Stimulated activated CD4-positive, alpha-beta T cell treated with anti-CD3 and anti-CD28 coated beads, TNF-alpha, amount 100 ng/mL, for 24 hours (primary cell): ENCODE measurements at places on chromosomes 12 and 14.

- no peak for DNase-seq
Measured at GRCh38 chr14:24965934-24966578, 83.9 kb downstream of the STXBP6 start.

DNA sequence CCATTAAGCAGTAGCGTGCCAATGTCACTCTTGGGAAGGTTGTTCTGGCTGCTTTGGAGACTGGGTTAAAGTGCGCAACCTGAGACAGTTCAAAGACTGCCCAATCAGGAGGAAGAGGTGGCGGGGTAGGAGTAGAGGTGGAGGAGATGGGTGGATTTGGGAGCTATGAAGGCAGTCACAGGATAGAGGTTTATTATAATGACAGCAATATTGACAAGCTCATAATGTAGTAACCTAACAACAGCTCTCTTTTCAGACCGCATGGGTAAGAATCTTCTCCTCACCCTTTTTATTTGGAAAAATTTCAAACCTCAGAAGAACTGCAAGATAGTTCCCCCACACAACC is 5.3 kb upstream of the PSMD9 start:
- no peak for DNase-seq

DNA sequence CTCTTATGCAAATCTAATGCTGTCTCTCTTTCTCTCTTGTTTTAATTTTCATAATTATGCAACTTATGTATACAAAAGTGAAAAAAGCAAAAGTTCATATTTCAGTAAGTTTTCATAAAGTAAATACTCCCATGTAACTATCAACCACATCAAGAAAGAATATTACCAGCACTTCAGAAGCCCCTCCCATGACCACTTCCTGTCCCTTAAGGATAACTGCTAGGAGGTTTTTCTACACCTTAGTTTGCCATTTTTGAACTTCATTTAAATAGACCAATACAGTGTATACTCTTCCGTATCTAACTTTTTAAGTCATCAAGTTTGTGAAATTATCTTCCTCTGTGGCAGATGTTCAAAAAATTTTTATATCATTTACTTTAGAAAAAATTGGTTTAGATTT is 547 bp upstream of the OR4K15 start:
- no peak for DNase-seq

DNA sequence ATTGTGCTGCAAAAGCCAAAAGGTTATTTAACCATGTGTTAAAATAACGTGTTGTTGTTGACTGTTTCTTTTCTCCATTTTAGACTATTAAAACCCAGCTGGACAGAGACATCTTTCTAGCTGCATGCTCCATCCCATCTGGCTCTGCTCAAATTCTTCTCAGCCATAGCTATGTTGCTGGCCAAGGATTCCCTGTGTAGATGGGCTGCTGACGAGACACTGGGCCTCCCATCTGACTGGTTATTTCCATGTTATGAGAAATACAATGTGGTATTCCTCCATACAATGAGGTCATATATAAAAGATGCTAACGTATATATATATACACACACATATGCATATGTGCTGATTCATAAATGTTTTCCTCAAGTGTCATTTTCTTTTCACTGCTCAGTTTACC is 30.1 kb downstream of the MED13L start:
- DNase-seq: no peak

DNA sequence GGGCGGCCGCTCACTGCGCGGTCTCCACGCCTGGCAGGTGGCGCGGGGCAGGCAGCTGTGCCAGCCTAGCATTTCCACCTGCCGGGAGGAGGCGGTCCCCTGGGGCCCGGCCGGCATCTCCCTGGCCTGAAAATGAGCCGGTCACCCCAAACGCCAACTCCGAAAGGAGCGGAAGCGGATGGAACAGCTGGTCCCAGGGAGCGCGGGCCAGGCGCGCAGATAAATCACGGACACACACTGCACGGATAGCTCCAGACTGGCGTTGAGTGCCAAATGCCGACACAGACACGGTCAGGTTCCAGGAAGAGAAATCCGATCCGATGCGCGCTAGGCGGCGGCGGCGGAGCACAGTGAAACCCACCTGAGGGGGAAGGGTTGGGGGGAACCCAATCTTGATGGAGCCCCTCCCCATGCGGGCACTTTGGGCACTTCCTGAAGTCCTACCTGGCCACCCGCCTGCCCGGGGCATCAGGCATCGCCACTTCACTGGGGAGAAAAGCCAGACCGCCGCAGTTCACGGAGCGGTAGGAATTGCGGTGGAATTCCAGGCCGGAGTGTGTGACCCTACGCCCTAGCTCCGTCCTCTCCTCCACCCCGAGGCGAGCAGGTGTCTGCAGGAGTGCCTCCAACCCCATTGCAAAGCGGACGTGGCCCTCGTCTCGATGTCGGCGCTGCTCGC is 624 bp upstream of the PLEKHD1 start:
- no peak for DNase-seq

GRCh38 chr12:93782853-93783252 is 105.7 kb downstream of the CRADD start:
- DNase-seq: no peak

GRCh38 chr12:69545081-69545480 is 40.2 kb upstream of the CCT2 start:
- no peak for DNase-seq

DNA sequence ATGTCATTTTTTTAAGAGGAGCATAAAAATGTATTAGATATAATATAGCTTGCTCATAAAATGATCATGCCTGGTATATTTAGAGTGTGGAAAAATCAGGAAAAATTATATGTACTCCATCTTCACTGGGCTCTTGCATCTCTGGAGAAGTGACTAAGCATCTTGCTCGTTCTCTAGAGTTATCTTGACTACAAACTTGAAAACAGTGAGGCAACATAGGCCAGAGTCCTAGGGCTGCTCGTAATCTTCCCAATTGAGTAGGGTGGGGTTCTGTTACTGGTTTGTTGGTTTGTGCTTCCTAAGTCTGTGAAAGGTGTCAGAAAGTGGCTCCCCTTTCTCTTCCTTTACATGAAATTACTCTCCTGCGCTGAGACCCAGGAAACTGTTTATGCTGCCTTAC is 46.2 kb downstream of the AACS start:
- DNase-seq: no peak

DNA sequence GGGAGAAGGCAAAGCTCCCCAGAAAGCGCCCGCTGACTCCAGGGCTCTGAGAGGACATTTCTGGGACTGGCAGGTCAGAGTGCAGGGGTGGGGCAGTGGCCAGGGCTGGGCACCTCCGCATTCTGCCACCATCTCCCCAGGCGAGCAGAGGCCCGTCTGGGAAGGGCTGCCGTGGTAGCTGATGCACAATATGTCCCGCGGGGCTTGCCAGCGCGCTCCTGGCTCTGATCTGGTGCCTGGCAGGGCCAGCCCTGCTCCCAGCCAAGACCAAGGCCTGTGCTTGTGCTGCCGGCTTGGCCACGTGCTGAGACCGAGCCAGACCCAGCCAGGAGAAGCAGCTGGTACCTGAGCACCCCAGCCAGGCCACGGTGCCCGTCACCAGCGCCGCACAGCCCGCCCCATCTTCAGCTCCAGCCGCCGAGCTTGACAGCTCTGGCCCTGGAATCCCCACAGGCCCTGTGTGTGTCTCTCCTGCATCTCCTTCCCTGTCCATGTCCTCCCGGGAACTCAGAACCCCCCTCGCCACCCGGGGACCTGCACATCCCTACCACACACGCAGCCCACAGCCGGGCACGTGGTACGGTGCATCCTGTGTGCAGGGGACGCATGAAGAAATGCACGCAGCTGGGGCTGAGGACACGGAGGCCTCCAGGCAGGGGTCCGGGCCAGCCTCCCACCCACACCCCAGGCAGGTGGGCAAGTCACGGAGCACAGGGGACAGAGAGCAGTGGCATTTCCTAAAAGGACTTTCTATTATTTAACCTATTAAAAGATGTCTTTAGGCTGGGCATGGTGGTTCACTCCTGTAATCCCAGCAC is 68.6 kb upstream of the C14orf180 start:
- DNase-seq: no peak

- DNase-seq: no peak
Measured at GRCh38 chr12:112841906-112842305, 50.4 kb downstream of the RPH3A start.

- DNase-seq: no peak
Measured at GRCh38 chr14:69299286-69300035, 39.5 kb downstream of the GALNT16 start.

DNA sequence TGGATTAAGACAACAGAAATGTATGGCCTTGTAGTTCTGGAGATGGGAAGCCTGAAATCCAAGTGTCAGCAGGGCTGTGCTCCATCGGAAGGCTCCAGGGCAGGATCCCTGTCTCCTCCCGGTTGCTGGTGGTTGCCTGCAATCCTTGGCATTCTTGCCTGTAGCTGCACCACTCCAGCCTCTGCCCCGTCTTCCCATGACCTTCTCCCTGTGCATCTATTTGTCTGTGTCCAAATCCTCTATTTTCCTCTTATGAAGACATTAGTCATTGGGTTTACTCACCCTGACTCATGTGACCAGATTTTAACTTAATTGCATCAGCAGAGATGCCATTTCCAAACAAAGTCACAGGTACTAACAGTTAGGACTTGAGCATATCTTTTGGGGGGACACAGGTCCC is 15.1 kb downstream of the TUNAR start:
- DNase-seq: no peak

GRCh38 chr14:49479432-49479831 is 106.7 kb downstream of the RPS29 start:
- DNase-seq: no peak

DNA sequence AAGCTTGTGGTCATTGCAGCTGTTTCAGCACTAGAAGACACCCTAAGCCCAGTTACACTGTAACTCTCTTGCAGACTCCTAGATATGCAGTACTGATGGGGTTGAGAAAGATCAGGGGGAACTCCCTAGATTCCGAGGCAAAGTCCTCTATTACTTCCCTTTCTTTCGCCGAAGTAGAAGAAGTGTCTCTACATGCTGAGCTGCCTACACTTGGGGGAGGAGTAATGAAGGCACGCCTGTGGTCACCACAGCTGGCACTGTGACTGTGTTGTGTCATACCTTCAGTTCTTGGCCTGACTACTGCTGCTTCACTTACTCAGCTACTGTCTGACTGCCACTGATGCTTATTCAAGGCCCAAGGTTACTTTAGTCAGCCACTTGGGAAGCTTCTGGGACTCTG is 35.1 kb upstream of the RPL10L start:
- no peak for DNase-seq

GRCh38 chr14:90534838-90535555 is 138.2 kb downstream of the CALM1 start:
- no peak for DNase-seq

- no peak for DNase-seq
Measured at GRCh38 chr12:116542345-116542956, 16.7 kb upstream of the MAP1LC3B2 start.

DNA sequence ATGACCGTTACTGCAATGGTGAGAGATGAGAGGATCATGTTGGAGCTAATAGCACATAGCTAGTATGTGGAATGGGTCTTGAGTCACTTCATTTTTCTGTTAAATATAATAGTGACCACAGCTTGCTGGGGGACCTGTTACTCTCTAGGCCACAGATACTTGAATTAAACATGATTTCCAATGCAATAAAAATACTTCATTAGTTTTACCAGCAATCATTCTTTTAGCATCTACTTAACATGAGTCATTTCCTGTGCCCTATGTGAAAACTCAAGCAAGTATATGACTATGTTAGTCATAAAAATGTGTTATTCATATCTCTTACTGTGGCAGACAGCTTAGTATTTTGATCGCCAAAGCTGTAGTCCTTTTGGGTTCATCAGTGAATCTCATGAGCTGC is 798.8 kb downstream of the SLC16A7 start:
- DNase-seq: no peak

DNA sequence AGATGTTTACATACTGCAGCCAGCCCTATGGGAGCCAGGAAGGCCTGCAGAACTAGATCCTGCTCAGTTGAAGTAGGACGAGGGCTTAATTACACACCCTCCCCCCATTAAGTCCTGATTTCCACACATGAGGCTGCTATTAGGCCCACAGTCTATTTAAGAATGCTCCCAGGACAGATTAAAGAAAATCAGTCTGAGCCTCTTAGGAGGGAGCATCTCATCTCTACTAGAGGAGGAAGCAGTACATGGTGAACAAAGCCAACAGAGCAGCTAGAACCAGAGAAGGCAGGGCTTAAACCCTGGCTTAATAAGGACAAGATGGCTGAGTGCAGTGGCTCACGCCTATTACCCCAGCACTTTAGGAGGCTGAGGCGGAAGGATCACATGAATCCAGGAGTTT is 55.8 kb upstream of the ARHGAP5 start:
- DNase-seq: no peak
